ENCODE measurements at places on chromosomes 2 and 18.

DNA sequence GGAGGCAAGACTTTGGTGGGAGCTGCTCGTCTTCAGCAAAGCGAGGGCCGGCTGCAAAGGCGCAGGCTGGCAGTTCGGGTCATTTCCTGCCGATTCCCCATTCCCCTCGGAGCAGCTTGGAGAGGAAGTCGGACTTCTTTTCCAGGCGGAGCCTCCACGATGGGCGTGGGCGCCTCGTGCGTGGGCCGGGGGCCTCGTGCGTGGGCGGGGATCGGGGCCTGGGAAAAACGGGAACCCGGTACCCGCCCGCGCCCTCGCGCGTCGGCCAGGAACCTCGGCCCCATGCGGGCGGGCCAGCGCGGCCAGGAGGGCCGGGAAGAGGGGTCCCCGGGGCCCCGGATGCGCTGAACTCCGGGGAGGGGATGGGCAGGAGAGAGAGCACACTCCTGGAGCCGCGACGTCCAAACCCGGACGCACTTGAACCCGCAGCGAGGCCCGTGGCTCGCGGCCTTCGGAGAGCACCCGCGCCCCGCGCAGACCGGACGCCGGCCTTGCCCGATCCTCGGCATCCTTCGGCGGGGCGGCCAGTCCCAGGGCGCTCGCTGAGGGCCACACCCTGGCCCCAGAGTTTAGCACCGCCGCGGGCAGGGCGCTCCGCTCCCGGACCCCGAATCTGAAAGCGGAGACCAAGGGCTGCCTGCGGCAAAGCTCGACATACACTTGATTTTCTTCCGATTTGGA is 368.4 kb downstream of the MTX2 start:
- DNase-seq = no peak

DNA sequence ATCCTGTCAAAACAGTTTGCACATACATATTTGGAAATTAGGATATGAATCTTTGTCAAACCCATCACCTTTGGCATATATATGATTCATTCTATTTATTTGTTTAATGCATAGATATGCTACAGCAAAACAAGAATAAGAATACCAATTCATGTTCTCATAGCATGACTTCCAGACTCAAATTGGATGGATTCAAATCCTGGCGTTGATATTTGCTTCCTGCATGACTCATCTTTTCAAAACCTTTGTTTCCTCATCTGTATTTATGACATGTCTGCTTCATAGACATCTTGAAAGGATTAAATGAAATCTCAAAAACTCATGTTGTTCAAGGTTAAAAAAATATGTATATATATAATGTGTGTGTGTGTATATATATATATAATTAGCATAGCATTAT is 261.3 kb downstream of the MBD5 start:
- DNase-seq = no peak

- no peak for DNase-seq
Observed at GRCh38 chr2:201419057-201419635, 32.1 kb downstream of the TRAK2 start.

GRCh38 chr2:64562148-64562784 is 38.1 kb downstream of the AFTPH start:
- no peak for DNase-seq

DNA sequence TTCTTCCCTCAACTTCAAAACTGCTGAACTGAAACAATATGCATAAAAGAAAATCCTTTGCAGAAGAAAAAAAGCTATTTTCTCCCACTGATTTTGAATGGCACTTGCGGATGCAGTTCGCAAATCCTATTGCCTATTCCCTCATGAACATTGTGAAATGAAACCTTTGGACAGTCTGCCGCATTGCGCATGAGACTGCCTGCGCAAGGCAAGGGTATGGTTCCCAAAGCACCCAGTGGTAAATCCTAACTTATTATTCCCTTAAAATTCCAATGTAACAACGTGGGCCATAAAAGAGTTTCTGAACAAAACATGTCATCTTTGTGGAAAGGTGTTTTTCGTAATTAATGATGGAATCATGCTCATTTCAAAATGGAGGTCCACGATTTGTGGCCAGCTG is 8.4 kb downstream of the HOXD8 start:
- no peak for DNase-seq

- no peak for DNase-seq
Observed at GRCh38 chr2:62724106-62724505, 18.6 kb downstream of the EHBP1 start.

GRCh38 chr18:53426666-53427184 is 797.7 kb downstream of the MBD2 start:
- DNase-seq = no peak

DNA sequence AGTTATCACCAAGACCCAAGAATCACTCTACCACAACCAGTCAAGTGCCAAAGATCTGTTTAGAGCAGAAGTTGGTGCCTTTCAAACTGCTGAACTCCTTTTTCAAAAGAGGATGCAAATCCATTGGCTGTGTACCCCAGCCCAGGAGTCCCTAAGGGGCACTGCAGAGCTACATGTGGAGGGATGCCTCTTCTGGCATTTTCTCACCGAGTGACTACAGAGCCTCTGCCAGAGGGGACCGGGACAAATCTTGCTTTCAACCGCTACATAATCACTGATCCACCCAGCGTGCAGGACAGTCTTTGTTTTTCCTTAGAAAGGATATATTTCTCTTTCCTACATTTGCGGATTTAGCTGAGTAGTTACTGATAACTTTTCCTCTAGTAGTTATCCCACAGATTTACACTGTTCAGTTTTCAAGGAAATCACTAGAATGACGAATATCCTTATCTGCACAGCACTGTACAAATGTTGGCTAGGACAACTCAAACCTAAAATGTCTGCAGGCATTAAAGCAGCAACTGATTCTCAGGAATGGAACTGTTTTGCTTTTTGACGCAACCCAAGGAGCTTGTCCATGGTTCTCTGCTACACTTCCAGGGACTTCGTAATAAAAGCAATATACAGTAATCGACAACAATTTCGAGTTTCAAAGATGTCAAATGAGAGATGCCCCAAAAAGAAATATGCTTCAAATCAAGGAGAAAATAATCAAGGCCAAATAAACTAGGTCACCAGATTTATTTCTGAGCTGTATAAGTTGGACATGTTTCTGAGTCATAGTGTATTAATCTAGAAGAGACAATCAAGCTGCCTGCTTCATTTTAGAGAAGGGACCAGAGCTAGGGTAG is 24.1 kb downstream of the EPB41L3 start:
- no peak for DNase-seq

GRCh38 chr2:109197491-109198418 is 68.8 kb downstream of the SH3RF3 start:
- DNase-seq = no peak

DNA sequence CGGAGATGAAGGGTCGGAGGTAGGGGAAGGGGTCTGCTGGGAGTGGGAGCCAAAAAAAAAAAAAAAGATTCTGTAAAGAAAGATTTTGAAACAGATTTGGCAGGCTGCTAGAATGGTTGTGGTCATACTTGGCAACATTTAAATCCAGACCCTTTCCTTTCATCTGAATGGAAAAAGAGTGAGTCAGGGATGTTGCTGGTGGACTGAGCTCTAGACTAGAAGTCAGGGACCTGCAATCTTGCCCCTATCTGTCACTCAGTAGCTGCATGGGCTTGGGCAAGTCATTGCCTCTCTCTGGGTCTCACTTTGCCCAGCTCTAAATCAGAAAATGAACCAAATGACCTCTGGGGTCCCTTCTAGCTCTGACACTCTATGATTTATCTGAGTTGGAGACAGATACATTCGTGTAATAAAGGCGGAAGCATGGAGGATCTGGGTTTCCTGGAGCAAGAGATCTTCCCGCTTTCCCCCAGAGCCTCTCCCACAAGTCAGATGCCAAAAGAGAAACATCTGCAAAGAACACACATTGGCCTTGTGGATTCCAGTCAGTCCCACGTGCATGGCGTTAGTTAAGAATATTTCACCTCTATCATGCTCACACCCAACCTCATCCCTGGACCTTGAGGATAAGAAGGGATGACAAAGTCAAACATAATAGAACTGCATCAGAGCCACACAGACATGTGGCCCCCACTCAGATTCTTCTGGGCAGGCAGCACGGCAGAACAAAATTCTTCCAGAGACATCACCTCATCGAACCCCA is 58.5 kb downstream of the ADD2 start:
- DNase-seq = no peak

DNA sequence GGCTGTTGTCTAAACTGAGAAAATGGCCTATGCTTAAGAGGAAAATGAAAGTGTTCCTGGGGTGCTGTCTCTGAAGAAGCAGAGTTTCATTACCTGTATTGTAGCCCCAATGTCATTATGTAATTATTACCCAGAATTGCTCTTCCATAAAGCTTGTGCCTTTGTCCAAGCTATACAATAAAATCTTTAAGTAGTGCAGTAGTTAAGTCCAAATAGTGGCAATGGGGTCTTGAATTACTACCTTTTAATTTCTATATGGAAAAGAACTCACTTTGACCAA is 13.8 kb upstream of the ALLC start:
- no peak for DNase-seq

- no peak for DNase-seq
Observed at GRCh38 chr2:167013227-167013626, 124.9 kb downstream of the XIRP2 start.
